ENCODE measurements at places on chromosomes 3 and 15.

DNA sequence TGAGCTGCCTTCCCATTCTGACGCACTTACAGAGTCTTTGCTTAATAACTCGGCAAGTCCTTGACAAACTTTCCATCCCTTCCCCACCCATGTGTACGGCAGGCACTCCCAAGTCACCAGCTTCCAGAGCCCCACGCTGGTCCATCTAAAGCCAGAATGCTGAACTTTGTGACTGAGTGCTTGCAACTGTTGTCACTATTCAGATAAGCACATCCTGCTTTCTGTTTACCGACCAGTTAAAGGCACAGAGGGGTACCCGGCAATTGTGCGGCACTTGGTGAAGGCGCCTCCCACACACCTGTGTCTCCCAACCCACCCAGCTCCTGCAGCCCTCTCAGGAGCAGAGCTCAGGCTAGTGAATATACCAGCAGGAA is 430.6 kb downstream of the FOXP1 start:
- DNase-seq, result no peak

- no peak for DNase-seq
These were observed 129.5 kb downstream of the ATP8B4 start for GRCh38 chr15:49989498-49989897.

- peak; percentile 44 for DNase-seq
These were observed at the start of gene ADCY5 for GRCh38 chr3:123448536-123449101. Gene ADCY5 (minus strand): TSS chr3:123449090. CDS start chr3:123448545, 545 bp downstream.

DNA sequence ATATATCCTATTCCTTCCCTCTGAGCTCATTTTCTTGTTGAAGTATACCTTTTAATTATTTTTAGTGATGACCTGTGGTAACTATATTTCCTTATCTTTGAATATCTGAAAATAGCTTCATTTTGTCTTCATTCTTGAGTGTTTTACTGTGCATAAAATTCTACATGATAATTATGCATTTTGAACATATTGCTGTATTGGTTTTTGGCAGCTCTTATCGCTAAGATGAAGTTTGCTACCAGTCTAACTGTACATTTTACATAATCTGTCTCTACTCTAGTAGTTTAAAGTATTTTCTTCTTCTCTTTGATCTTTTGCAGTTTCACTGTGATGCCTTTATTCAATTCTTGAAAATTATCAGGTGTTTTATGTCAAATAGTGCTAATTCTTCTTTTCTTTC is 189.5 kb downstream of the ISL2 start:
- no peak for DNase-seq

DNA sequence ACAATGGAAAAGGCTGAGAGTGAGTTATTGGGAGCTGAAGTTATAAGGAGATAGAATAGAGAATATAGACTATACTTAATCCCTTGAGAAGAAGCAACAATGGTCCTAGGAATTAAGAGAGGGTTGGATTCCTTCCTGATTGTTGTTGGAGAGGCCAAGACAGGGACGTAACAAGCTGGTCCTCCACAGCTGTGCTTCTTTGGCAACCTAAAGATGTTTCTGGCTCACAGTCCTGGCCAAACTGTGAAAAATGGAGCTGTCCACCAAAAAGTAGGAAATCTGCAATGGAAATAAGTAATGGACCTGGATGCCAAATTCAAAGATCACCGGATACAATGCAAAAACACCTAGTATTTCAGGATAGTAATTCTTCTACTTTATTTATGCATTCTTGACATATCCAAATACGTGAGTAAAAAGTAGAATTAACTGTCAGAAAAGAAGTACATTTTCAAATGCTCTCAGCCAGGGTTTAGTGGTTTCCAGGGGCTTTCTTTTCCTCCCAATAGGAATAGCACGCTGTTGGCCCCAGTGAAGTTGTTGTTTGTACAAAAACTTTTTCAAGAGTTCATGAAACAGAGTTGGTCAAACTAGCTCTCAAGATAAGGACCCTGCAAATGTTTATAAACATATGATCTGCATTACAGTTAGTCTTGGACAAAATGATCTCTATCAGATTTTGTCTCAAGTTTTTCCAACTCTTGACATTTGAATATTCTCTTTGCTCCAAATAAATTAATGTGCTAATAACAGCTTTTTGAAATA is 28.3 kb downstream of the CERS3 start:
- no peak for DNase-seq

- no peak for DNase-seq
These were observed 37.9 kb downstream of the EID1 start for GRCh38 chr15:48915861-48916260.

GRCh38 chr3:50365080-50365841 is 5.9 kb upstream of the TMEM115 start:
- peak; percentile 95 for DNase-seq

DNA sequence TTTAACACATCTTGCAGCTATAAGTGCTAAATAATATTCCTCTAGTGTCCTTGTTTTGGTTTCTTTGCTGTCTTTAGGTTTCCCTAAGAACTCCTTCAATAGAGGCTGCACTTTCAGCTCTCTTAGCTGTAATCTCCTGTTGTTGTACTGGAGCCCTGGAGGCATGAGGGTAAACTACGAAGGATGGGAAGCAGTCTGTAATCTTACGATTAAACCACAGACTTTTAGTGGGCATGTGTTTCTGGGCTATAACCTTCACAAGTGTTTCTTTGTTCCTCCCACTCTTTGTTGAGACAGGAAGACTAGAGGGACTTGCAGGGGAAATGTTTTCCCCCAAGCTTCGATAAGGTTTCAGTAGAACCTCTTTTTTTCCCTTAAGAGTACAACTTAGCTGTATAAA is 1058.1 kb downstream of the NSUN3 start:
- no peak for DNase-seq

GRCh38 chr3:40398346-40398745 is 11.4 kb downstream of the ENTPD3 start:
- no peak for DNase-seq

GRCh38 chr3:109316162-109316730 is at the start of gene DPPA2:
Gene DPPA2 (minus strand): TSS chr3:109316517. CDS start chr3:109314542, 1,975 bp downstream.
- DNase-seq, result no peak

GRCh38 chr3:71863563-71864190 is 78.7 kb upstream of the PROK2 start:
- no peak for DNase-seq
